ENCODE measurements at places on chromosomes 13 and 19.
A peak's percentile ranks its signal among the peaks of the same experiment; 100 is the strongest.

DNA sequence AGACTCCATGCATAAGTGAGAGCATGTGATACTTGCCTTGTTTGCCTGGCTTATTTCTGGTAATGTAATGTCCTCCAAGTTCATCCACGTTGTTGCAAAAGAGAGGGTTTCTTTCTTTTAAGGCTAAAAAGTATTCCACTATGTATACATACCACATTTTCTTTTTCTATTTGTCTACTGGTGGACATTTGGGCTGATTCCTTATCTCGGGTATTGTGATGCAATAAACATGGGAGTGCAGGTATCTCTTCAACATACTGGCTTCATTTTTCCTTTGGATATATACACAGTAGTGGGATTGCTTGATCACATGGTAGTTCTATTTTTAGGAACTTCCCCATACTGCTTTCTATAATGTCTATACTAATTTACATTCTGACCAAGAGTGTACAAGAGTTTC, 49.6 kb upstream of the EBPL start:
- DNase-seq, result no peak

DNA sequence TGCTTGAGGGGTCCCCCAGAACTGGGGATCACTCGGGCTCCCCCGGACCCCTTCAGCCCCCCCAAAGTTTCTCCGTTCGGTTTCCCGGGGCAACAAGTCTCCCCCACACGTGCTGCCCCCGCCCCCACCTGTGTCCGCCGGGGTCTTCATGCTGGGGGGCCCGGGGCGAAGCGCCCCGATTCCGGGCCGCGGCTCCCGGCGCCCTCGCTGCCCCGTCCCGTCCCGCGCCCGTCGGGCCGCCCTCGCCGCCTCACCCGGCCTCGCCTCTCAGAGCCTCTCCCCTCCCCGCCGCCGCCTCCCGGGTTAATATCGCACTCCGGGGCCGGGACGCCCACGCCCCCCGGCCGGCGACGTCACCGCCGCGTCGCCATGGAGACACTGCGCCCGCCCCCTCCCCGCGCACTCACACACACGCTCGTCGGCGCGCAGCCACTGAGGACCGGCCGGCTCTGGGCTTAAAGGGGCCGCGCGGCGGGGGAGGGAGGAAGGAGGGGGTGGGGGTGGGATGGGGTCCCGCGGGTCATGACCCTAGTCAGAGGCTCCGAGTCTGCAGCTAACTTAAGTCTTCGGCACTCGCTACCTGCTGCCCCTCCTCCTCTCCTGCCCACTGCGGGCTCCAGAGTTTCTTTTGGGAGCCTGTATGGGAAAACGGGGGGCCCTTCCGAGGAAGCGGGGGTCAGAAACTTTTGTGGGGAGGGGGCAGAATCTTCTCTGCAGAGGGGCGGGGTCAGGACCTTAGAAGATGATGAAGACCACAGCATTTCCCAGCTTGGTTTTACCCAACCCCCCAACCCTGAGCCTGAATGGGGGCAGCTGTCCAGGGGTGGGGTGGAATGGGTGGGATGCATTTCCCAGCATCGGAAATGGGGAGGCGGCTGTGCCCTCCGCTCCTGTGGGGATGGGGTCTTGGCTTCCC, at the start of gene ERF:
Gene ERF, minus strand, starts transcription at position 279 of the 916 bp plus-strand sequence. Its CDS starts 129 bp downstream, at position 150.
- DNase-seq, result peak; percentile 78

DNA sequence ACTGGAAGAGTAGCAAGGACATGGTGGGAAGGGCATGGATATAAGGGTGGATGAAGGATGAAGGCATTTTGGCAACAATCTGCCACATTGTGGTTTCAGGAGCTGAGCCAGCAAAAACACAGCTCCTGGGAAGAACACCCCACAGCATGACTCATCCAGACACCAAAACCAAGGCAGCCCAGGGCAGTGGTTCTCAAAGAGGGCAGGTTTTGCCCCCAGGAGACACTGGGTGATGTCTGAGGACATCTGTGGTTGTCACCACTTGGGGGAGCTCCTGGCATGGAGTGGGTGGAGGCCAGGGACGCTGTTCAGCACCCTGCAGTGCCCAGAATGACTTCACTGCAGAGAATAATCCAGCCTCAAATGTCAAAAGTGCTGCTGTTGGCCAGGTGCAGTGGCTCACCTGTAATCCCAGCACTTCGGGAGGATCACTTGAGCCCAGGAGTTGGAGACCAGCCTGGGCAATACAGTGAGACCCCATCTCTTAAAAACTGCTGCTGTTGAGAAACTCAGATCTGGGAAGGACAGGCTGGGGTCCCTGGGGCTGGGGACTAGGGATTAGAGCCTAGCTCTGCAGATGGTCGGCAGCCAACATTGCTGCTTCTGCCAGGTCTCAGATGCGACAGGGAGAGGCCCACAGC, 16.1 kb downstream of the ZFR2 start:
- no peak for DNase-seq

GRCh38 chr19:24072720-24073119, 14.3 kb upstream of the ZNF254 start:
- DNase-seq, result no peak

- no peak for DNase-seq
Observed at GRCh38 chr13:64985075-64985474, 2245.1 kb downstream of the PCDH9 start.

GRCh38 chr19:16283210-16284061, 41.2 kb upstream of the KLF2 start:
- DNase-seq, result peak; percentile 77

DNA sequence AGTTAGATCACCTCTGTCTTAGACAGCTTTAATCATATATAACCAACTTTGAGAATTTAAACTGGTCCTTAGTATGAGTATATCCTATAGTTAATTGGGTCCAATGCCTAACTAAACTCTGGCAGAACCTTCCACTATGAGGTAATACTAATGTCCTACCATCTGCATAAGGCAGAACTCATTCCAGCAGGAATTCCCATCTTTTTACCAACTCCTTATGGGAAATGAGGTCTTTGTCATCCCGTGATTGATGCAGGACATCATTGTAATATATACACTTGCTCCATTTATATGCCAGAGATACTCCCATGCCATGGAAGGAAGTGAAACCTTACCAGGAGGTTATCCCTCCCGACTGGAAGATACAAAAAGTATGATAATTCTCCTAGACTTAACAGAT, 2.8 kb downstream of the KCTD4 start:
- no peak for DNase-seq

GRCh38 chr19:4780860-4781259, 10.7 kb upstream of the FEM1A start:
- DNase-seq, result no peak

DNA sequence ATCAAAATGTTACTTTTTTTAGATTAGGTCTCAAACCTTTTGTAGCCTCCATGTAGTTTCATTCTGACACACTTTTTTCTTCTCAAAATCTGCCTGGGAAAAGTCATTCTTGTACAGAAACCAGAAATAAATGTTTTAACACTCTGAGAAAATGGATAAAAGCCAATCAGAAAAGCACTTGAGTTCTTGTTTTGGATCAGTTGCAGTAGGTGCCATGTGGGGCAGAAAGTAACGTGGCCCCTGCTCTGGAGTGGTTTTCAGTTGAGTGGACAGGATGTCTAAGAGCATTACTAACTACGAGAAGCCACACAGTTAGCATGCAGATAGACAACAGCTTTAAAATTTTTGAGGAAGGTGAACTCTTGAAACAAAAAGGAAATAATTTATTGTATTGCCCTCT, 19.1 kb downstream of the GPR183 start:
- DNase-seq, result no peak

DNA sequence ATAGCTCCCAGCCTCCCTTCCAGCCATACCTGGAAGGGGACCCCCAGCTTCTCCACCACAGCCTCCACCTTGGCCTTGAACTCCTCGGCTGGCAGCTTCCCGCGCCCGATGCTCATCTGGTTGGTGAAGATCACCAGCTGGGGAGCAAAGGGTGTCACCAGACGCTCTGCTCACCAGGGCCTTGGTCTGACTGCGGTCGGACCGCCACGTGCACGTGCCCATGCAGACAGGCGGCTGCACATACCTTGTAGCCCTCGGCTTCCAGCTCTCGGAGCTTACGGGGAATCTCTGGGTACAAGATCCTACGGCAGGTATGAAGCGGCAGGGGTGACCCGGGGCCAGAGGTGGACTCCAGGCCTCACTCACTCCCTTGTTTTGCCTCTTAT, 3.4 kb downstream of the PNKP start:
- no peak for DNase-seq

GRCh38 chr13:73063166-73063565, 4.4 kb downstream of the KLF5 start:
- DNase-seq, result no peak

GRCh38 chr19:10651851-10652250, 2.3 kb upstream of the ILF3 start:
- DNase-seq, result no peak

DNA sequence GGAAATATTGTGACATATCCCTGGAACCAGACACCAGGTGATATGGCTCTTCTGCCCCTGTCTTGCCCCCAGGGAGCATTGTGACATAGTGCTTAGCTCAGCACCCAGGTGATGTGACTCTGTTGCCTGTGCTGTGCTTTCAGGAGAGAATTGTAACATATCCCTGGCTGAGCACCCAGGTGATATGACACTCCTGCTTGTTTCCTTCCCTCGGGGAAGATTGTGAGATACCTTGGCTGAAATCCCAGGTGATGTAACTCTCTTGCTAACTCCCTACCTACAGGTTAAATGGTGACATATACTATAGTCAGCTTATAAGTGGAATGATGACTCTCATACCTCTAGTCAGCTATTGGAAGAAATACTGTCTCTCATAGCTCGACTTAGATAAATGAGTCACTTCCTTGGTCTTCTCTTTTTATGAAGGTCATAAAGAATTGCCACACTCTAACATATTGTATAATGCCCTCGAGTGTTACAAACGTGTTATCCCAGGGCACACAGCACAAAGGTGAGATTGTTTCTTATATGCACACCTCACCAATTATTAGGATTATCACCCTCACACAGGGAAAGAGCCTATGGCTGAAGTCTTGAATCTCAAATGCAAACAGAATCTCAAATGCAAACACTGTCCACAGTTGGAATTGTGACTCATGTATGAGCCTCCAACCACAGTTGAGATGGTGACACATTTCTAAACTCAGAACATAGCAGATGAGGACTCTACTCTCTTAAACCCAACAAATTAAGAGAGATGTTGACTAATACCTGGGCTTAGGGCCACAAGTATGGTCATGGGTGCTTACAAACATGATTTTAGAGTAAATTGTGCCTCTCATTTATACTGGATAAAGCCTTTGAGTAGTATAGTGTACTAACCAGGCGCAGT, 32.7 kb upstream of the ZNF254 start:
- DNase-seq, result no peak

DNA sequence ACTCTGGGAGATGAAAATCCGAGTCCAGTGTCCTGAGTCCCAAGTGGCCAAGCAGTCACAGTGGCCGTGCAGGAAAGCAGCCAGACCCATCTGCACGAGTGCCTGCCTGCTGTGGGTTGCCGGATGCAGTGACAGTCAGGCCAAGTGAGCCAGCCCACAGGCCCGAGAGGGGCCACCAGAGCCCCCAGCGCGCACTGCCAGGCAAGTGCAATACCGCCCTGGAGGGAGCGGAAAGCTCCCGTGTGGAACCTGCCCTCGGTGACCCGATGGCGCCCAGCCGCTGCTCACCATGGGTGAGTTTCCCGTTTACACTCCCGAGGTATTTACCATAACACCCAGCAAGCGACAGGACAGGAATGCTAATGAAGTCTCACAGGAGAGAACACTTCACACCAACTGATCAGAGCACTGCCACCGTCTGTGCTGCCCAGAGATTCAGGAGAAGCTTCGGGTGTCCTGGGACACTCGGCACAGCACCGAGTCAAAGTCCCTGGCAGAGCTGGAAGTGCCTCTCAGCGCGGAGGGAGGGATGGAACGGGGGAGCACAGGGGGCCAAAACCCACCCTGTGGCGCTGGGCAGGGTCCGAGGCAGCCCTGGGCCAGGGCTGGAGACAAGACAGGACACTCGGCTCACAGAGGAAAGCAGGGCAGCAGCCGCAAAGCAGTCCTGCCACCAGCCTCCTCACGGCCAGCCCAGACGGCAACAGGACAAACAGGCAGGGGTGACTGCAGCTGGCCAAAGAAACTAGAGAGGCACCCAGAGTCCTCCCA, 21.3 kb upstream of the TINCR start:
- DNase-seq, result no peak

GRCh38 chr19:4431808-4432674, 25.6 kb downstream of the UBXN6 start:
- no peak for DNase-seq

GRCh38 chr19:51226067-51226466, 1.2 kb downstream of the CD33 start:
- no peak for DNase-seq

DNA sequence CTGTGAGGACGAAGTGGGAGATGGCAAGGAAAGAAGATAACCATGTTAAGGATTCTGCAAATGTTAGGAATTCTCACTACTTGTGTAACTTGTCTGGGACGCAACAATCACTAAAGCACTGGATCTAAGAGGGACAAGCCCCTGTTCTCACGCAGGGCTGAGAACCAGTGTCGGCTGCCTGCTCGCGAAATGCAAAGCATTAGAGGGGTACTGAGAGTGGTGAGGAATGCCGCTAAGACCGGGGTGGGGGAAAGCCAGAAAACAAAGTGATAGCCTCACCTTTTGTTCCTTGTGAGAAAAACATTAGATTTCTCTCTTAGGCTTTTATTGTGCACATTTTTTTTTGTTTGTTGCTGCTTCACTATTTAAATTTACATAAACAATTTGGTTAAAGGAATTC, 241.9 kb downstream of the ABCC4 start:
- DNase-seq, result no peak

- DNase-seq, result no peak
Observed at GRCh38 chr19:13881692-13882418, 4.9 kb downstream of the NANOS3 start.

DNA sequence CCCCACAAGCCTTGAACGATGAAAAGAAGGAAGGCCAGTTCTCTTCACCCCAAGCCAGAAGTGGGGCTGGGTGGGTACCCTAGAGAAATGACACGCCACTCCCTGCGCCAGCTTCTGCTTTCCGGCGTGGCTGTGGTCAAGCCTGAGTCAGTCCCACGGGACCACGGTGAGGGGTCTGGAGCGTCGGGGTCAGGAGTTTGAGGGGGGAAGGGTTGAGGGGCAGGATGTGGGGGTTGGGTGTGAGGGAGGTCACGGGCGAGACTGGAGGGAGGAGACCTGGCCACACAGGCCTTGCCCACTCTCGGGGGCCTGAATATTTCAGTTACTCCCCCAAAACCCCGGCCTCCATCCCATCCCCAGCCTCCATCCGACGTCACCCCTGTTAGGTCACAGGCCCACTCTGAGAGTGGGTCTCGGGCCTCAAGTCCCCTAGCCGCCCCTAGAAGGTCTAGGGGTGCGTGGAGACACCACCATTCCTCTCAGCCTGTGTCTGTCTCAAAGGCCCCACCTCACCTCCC, 500 bp upstream of the IFI30 start:
- no peak for DNase-seq

- DNase-seq, result no peak
Observed at GRCh38 chr13:33409673-33410510, 124.3 kb upstream of the STARD13 start.

DNA sequence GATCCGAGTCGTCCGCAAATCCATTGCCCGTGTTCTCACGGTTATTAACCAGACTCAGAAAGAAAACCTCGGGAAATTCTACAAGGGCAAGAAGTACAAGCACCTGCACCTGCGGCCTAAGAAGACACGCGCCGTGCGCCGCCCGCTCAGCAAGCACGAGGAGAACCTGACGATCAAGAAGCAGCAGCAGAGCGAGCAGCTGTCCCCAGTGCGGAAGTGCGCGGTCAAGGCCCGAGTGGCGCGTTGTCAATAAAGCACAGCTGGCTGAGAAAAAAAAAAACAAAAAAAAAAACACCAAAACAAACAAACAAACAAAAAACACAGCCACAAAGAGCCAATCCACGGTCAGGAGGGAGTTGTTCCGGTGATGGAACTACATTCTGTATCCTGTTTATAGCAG, 4.7 kb upstream of the GNA15 start:
- DNase-seq, result no peak
